ENCODE measurements at places on chromosomes 16 and 17.

- DNase-seq = no peak
These were observed 43.1 kb downstream of the TBX4 start for GRCh38 chr17:61495161-61495857.

GRCh38 chr17:42092939-42093338 is 5.3 kb downstream of the ZNF385C start:
- no peak for DNase-seq

GRCh38 chr16:66001432-66001831 is 365.1 kb upstream of the CDH5 start:
- no peak for DNase-seq

GRCh38 chr16:2082171-2082982 is 34.6 kb downstream of the TSC2 start:
- DNase-seq = no peak

All from activated CD8-positive, alpha-beta memory T cell treated with anti-CD3 and anti-CD28 coated beads for 48 hours (primary cell).